ENCODE measurements at places on chromosomes 4 and X. TPM values are rescaled to one million over a fixed set of nuclear protein-coding genes. Genes with fewer than 3 reads are reported as not detected.

Gene PPP4R3C
- not detected for total RNA-seq

Gene ARHGAP6
- total RNA-seq: 1.1 TPM

Gene NOX1
- not detected for total RNA-seq

- DNase-seq: no peak
Measured at GRCh38 chr4:34245276-34245675, 1999.0 kb downstream of the ARAP2 start.

DNA sequence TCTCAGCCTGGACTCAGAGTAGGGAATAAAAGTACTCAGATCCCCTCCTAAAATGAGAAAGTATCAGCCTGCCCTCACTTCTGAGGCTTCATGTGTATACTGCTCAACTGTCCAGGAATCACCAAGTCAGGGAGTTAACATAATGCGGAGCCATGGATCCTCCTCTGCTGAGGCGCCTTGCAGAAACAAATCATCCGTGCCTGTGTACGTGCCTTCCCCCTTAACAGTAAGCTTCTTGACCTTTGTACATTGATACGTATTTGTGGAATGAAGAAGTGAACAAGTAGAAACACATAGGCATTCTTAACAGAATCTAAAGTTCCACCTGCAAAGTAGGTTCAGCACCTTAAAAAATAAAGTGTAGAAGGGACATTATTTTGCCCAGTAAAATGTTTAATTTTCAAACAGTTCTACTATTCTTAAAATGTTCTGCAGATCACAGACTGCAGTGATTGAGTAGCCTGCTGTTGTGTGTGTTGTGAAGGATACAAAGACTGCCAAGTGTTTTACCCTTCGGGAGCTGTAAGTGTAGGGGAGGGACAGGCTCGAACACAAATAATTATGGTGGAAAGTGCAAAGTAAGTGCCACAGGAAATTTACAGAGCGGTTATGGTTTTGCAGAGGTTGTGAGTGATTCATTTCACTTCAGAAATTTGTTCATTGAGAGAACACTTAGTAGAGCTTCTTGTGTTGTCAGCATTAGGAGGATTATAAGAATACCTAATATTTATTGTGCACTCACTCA lies 61.9 kb downstream of the ARHGAP10 start:
- DNase-seq: no peak

DNA sequence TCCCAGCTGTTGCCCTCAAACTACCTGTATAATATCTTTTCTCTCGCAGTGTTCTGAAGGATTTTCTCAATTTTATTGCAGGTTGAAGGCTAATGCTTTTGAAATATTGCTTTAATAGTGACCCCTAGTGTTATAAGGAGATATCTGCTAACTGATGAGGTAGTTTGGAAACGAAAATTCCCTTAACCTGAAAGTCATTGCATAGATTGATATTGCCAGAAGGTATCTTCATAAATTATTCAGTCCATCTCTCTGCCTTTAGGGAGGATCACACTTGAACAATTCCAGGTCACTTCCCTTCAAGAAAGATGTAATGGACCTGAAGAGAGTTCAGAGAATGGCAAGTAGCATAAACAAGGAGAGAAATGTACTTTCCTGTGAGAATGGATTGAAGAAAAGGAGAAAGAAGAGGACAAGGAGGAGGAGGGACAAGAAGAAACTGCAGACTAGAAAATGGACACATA lies 44.1 kb downstream of the TIGD4 start:
- peak; percentile 4 for DNase-seq

DNA sequence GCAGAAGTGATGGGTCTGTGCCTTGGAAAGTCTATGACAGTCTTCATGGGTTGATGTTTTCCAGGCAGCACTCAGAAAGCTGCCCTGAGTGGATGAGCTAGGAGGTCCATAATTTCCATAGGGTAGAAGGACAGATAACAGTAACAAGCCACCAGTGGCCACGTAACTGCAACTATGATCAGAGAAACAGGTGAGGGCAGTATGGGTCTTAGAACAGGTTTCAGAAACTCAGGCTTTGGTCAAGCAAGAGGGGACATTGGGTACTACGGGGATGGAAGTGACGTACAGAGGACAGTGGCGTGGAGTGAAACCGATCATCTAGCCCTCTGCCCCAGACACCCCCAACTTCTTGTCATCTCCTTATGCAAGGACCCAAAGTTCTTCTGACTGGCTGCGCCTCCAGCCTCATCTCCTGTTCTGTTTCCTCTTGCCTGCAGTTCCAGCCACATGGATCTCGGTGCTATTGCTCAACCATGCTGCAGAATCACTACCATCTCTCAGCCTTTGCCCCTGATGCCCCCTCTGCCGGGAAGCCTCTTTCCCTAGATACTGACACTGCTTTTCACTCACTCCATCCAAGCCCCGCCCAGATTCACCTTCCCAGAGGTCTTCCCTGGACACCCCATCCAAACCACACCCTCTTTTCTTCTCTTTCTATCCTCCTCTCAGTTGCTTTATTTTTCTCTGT lies 123.4 kb downstream of the MFAP3L start:
- no peak for DNase-seq
